CD4-positive, CD25-positive, alpha-beta regulatory T cell (primary cell): ENCODE measurements at places on chromosomes 2 and 18. TPM values are rescaled to one million over a fixed set of nuclear protein-coding genes. Genes with fewer than 3 reads are reported as not detected.

Gene LIPG
- total RNA-seq: not detected

Gene CSRNP3
- total RNA-seq: not detected

Gene SIX2
- total RNA-seq: not detected

Gene TRIM43
- not detected for total RNA-seq

Gene ANKRD39
- 31.9 TPM for total RNA-seq

Gene SETBP1
- total RNA-seq: 1.6 TPM

Gene GPR75
- 5.1 TPM for total RNA-seq

Gene DSC3
- not detected for total RNA-seq

Gene MARCO
- total RNA-seq: not detected

Gene TMEM185B
- total RNA-seq: 23.3 TPM

Gene VWA3B
- not detected for total RNA-seq

Gene C2orf72
- total RNA-seq: not detected

Gene STPG4
- total RNA-seq: 0.32 TPM

Gene MC2R
- total RNA-seq: not detected

Gene DSG1
- not detected for total RNA-seq

Gene LOXHD1
- not detected for total RNA-seq

Gene TMEFF2
- total RNA-seq: not detected

Gene MSTN
- total RNA-seq: not detected

Gene REG3A
- not detected for total RNA-seq

Gene TUBA3E
- total RNA-seq: not detected

Gene KCNG2
- not detected for total RNA-seq

Gene MAPK4
- not detected for total RNA-seq

Gene FBXO11
- total RNA-seq: 124 TPM

Gene DYTN
- not detected for total RNA-seq

Gene CABLES1
- total RNA-seq: 5.4 TPM

Gene CPS1
- total RNA-seq: 0.59 TPM

Gene ZNF396
- not detected for total RNA-seq

Gene RND3
- total RNA-seq: not detected

Gene UGT1A3
- total RNA-seq: not detected

Gene LRP1B
- not detected for total RNA-seq

Gene COL4A4
- total RNA-seq: not detected

Gene NT5DC4
- total RNA-seq: not detected

Gene VAMP5
- total RNA-seq: 54.8 TPM

Gene KIF1A
- not detected for total RNA-seq

Gene MAPRE3
- 1.7 TPM for total RNA-seq

Gene DCDC2C
- not detected for total RNA-seq

Gene REG3G
- not detected for total RNA-seq

Gene GKN1
- total RNA-seq: not detected

Gene ADD2
- total RNA-seq: 0.67 TPM

Gene OTX1
- not detected for total RNA-seq

Gene SLC35F5
- total RNA-seq: 31.6 TPM

Gene CIB4
- total RNA-seq: not detected

Gene ARHGEF33
- total RNA-seq: not detected

Gene CYS1
- not detected for total RNA-seq

Gene DSEL
- 0.17 TPM for total RNA-seq

Gene POU3F3
- not detected for total RNA-seq

Gene SLC5A7
- total RNA-seq: not detected

Gene DIPK1C
- not detected for total RNA-seq

Gene ATP8B1
- not detected for total RNA-seq

Gene GPR35
- 11.0 TPM for total RNA-seq

Gene DNAJC5G
- total RNA-seq: not detected

Gene GDF7
- total RNA-seq: 0.17 TPM

Gene RFX8
- 5.5 TPM for total RNA-seq
